Right lung (tissue), 10 donors: ENCODE measurements at places on chromosomes 13 and 19. TPM values are rescaled to one million over a fixed set of nuclear protein-coding genes. Genes with fewer than 3 reads are reported as not detected.

DNA sequence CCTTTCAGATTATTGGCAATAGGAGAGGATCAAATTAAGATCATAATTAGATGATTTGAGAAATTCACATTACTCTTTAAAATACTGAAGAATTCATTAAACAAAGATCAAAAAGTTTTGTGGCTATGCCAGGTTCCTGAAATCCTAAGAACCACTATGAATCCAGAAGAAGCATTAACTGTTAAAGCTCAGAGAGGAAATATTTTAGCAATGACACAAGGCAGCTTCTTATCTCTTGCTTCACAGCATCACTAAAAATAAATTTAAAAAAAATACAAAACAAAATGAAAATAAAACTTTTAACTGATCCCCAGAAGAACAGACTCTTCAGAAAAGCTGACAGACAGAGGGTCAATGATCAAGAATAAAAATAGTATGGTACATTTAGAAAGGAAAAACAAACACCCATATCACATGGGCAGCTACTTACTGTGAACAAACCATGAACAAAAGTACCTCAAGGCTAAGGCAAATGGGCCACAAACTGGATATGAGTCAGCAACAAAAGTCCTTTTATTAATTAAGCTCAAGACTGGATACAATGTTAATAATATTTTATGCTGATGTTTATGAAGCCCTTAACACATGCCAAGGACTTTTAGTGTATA, 19.6 kb downstream of the RNF6 start:
- no peak for DNase-seq

DNA sequence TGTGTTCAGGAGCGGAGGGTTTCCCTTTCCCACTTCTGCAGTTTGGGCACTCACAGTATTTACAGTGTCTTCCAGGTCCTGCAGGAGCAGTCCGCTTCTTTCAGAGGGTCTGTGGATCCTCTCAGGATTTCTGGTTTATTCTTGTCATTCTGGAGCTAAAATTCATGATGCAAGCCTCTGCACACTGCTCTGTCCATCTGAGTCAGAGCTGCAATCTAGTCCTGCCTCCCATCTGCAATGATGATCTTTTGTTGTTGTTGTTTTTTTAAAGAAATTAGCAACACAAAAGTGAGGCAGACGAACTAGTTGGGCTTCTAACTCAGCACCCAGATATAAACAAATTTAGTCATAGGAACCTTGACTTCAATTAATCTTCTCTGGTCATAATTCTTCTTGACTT, 86.5 kb downstream of the DLEU7 start:
- no peak for DNase-seq

GRCh38 chr13:50286324-50286723, 271.1 kb downstream of the KCNRG start:
- DNase-seq: no peak

DNA sequence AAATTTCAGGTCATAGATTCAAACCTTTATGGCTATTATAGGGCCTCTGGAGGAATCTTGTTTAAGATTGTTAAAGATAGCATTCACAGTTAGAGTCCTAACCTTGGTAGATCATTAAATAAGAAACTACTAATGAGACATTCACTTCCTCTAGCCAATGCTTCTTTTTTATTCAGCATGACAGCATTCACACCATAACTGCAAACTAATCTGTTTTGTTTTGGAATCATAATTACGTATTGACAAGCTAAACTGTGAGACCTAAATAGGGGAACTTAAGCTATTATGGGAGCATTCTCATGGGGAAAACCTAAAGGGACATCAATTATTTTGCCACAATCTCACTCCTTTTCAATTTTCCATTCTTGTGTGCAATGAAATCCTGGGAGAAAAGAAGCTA, 653.8 kb downstream of the PCDH9 start:
- DNase-seq: no peak

DNA sequence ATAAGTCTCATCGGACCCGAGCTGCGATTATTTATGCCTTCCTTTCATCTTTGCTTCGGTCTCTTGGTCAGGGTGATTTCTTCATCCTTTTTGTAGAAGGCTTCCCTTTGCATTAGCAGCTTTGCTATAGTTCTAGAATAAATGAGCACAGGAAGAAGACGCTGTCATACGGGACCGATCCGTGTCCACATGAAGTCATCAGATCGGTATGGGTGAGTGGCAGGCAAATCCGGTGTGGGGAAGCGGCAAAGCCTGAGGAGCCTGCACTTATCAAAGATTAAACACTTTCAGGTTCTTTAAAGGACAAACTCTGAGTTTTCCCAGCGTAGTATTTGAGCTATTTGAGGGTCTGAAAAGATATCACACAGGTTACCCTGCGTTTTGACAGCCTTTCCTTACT, 119.3 kb downstream of the IRS2 start:
- DNase-seq: no peak

- no peak for DNase-seq
These were observed 440.8 kb downstream of the TDRD3 start for GRCh38 chr13:60837806-60838205.

DNA sequence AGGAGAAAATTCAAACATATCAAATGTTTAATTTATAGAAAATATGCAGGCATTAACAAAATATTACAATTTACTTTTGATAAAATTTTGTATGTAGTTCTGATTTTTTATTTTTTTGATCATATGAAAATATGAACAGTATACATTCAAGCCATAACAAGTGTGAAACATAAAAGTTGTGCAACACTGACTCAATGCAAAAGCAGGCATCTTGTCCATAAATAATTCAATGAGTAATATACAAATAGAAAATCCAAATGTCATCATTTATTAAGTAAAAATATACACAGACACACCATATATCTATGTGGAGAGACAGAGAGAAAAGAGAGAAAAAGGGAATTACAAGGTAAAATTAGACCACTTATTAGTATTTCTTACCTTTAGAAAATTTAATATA, 1183.9 kb downstream of the SLITRK1 start:
- no peak for DNase-seq

DNA sequence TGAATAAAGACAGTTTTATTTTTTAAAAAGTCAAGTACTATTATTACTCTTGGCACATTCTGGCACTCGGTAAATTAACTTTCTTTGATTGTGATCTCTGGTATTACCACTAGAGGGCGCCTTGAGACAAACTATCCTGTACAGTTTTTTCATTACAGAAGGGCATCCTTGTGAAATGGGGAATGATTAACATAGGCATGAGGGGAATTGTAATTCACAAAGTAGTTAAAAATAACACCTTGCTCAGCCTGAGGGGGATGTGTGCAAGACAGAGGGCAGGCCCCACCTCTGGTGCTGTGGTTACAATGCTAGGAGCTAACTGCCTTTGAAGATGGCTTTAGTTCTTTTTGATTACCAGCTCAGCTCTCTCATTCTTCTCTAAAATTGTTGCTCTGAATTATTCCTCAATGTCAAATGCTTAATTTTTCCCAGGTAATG, 24.2 kb upstream of the C1QTNF9B start:
- no peak for DNase-seq

DNA sequence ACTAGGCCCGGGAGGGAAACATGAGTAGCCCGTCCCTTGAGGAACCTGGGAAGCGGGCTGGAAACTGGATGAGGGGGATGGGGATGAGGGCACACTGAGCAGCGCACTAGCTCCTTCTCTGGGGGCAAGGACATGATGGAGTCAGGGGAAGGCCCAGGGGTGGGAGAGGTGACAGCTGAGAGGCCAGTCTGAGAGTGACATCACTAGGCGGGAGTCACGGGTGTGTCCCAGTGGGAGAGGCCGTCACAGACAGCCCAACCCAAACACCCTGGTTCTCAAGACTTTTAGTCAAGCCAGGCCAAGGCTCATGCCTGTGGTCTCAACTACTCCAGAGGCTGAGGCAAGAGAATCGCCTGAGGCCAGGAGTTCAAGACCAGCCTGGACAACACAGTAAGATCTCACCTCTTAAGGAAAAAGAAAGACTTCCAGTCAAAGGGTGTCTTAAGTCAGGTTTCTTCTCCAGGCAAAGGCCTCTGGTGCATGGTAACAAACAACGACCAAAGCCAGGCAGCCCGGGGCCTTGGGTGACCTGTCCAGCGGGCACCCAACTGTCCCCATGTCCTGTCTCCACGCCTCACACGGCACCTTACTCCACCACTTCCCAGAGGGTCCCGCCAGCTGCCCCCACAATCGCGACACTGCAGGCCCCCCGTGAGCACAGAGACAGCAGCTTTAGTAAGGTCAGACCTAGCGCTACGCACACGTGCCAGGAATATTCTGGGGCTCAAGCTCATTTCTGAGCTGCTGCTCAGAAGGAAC, 25.5 kb upstream of the TIMM44 start:
- no peak for DNase-seq

DNA sequence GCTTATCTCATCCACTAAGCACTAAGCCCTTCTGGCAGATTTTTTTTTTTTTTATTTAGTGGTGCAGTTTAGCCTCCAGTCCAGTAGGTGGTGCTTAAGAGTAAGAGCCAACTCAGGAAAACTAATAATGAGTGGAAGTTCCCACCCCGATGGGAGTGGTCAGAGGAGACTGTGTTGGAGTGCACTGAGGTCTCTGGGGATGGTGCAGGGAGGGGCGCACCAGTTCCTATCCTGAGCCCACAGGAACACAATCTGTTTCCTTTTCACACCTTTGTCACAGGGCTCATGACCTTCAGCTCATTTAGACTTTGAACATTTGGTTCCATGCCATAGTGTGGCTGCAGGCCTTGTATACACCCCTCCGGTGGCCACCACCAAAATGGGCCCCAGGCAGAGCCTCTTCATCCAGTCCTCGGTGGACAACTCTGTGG, 367.4 kb downstream of the SPRY2 start:
- DNase-seq: peak; percentile 1

- no peak for DNase-seq
These were observed 387.3 kb downstream of the LIG4 start for GRCh38 chr13:107827840-107828549.

GRCh38 chr13:97286317-97287046, 64.3 kb downstream of the MBNL2 start:
- no peak for DNase-seq

- DNase-seq: no peak
These were observed 934.3 kb downstream of the DIAPH3 start for GRCh38 chr13:59229401-59229800.

DNA sequence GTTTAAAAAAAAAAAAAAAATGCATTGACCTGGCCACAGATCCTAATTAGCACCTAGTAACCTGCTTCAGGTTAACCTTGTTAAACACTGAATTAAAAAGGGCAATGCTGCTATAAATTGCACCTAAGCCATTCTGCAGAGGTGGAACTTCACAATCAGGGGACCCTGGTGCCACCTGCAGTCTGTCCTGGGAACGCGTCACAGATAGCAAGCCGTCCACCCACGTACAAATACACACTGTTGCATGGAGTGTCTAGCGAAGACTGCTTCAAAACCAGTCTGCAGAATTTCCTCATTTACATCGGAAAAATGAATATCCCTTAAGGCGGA, 169.3 kb downstream of the COL4A1 start:
- DNase-seq: peak; percentile 21

DNA sequence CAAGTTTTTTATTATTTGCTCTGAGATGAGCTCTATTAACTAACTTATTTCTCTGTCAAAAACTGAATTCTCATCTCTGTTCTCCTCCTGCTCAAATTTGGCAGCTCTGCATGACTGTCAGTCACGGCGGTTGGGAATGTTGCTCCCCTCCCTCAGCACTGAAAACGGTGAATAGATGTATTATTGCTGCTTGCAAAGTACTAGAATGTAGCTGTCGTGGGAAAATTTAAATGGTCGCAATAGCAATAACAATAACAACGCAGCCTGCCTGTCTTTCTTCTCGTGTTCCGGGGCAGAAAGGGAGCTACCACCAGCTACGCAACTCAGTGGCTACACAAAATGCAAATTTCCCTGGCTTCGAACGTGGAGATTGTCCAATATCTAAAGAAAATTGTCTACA, 125.6 kb upstream of the FRY start:
- DNase-seq: no peak

- DNase-seq: no peak
These were observed 792.9 kb downstream of the LIG4 start for GRCh38 chr13:107422421-107422820.

DNA sequence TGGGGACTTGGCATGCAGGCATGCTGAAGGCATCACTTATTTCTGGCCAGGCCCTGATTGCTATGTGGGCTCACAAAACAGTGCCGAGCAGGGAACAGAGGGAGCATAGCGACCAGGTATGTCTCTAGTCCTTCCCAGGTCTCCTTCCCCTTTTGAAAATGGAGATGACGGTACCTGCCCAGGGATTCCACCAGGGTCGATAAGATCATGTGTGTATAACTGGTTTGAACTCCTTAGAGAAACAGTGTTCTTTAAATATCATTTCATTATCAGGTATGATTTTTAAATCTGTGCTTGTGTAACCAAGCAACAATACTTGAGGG, 280.6 kb downstream of the FOXO1 start:
- no peak for DNase-seq

DNA sequence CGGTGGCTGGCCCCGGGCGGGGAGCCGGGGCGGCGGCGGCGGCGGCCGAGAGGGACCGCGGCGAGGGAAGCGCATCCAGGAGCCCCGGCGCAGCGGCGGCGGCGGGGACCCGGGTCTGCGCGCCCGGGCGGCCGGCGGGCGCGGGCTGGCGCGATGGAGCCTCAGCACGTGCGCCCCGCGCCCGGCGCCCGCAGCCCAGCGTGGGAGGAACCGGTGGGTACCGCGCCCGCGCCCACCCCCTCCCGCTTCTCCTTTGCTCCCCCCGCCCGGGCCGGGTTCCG, 7.8 kb upstream of the DGKH start:
- DNase-seq: no peak

DNA sequence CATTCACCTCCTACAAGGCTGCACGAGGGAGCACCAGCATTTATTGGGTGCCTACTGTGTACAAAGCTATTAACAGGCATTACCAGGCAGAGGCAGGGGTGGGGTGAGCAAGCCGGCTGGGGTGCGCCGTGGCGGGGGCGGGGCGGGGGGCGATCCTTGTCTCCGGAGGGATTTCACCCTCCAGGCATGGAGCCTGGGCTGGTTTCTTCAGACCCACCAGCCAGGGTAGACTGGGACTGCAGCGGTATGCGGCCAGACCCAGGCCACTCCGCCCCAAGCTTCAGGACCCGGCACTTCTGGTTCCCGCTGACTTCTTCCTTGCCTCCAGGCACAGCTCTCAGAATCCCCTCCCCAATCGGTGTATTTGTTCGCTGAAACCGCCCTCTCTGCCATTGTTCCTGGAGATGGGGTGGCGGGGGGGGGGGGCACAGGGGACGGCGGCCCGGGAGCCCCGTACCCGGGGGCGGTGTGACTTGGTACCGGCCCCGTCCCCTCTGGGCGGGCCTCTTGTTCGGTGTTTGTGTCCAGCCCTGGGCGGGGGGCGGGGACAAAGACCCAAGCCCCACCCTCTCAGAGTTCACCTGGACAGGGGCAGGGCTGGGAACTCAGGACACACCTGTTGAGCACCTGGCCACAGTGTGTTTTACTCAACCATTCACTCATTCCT, 14.4 kb downstream of the TJP3 start:
- no peak for DNase-seq

Gene SNAPC2
- 16.0 TPM for polyA plus RNA-seq

Gene MEIS3
- 27.8 TPM for polyA plus RNA-seq

Gene BRSK1
- 20.8 TPM for polyA plus RNA-seq

Gene JUNB
- polyA plus RNA-seq: 14.8 TPM

Gene KLC3
- polyA plus RNA-seq: 0.65 TPM

Gene IGSF23
- not detected for polyA plus RNA-seq

Gene ATXN8OS
- polyA plus RNA-seq: 0.29 TPM

Gene NLRP7
- polyA plus RNA-seq: not detected

Gene CUL4A
- 83.3 TPM for polyA plus RNA-seq
